Spinal cord (tissue), 10 donors: ENCODE measurements at places on chromosomes 13 and 19. TPM values are rescaled to one million over a fixed set of nuclear protein-coding genes. Genes with fewer than 3 reads are reported as not detected.

Gene GSX1
- total RNA-seq = 0.22 TPM

Gene PTH2
- total RNA-seq = not detected

Gene TMEM38A
- 18.6 TPM for total RNA-seq

Gene PODNL1
- 0.30 TPM for total RNA-seq

Gene BCAM
- total RNA-seq = 34.3 TPM

Gene ZNF816
- total RNA-seq = 13.6 TPM

Gene SERP2
- 24.9 TPM for total RNA-seq

Gene C19orf38
- total RNA-seq = 2.4 TPM

Gene TMPRSS9
- 0.33 TPM for total RNA-seq

Gene BST2
- total RNA-seq = 11.6 TPM
